ENCODE measurements at places on chromosomes 6 and 20.

- no peak for DNase-seq
These were observed 95.4 kb upstream of the CEP85L start for GRCh38 chr6:118746825-118747174.

DNA sequence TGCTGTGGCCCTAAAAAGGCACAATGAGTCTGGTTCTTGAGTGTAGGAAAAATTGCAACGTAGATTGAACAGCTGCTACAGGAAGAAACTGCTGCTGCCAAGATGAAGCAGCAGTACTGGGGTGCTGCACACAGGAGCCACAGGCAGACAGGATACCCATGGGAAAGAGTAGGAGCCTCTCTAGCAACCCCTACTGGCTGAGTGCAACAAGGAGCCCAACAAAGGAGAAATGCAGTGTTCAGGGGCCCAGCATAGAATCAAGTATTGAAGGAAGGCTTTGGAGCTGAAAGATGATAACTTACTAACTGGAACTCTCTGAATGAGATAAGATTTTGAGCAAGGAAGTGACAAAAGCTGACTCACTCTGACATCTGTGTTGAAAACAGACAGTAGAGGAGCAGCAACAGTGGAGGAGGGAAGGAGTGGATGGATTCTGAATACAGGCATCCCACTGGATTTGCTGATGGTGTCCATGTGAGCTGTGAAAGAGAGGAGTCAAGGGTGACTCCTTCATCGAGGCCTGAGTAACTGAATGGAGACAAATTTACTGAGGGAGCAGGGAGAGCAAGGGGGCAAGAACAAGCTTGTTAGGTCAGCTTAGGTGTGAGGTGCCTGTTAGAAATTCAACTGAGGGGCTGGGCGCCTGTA, 534.7 kb upstream of the JARID2 start:
- DNase-seq, result no peak

- no peak for DNase-seq
These were observed 27.6 kb downstream of the GRM1 start for GRCh38 chr6:146056506-146056905.

- DNase-seq, result no peak
These were observed 3.6 kb downstream of the FBXL4 start for GRCh38 chr6:98944168-98944567.

GRCh38 chr6:53628354-53629119, 37.0 kb downstream of the KLHL31 start:
- DNase-seq, result no peak

- DNase-seq, result no peak
These were observed 51.6 kb upstream of the TTPAL start for GRCh38 chr20:44424039-44424495.

DNA sequence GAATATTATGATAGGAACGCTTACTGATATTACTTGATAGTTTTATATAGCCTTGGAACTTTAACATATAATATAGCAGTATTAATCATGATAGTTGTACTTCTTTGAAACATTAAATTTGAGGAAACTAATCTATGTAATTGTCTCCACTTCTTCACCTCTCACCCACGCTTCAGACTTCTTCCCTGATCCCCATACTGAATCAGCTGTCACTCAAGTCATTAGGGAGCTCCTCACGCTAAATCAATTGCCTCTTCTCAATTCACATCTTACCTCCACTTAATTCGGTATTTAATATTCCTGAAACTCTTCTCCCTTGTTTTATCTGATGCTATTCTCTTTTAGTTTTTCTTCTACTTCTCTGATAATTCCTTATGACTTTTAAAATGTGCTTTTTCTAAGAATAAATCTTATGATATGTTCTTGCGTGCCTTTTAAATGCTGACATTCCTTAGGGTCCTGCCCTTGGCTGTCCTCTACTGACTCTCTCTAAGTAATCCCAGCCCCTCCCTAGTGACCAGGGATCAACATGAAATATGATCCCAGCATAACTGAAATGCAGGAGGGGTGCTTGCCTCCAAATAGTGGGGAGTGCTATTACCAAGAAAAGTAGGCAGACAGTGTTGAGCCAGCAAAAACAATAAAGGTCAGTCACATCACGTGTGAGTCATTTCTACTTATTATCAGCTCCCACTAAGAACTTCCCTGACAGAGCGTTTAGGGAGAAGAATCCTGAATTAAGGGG, 9.9 kb downstream of the ANKRD66 start:
- DNase-seq, result no peak

GRCh38 chr20:45109634-45110033, 5.3 kb downstream of the WFDC5 start:
- no peak for DNase-seq

DNA sequence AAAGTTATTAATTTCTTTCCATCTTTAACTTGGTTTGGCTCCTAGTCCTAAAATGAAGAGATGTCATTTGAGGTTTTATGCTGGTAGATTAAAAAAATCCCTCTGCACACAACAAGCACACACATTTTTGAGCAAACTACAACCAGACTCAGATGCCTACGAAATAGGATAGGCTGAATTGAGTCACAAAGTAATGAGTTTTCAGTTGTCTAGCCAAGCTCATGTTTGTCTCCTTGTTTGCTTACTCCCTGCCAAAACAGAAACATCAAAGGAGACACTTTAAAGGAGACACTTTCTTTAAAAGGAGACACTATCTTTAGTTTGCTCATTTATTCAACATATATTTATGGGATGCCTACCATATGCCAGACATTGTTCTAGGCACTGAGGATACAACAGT, 56.2 kb downstream of the TPBG start:
- DNase-seq, result no peak

DNA sequence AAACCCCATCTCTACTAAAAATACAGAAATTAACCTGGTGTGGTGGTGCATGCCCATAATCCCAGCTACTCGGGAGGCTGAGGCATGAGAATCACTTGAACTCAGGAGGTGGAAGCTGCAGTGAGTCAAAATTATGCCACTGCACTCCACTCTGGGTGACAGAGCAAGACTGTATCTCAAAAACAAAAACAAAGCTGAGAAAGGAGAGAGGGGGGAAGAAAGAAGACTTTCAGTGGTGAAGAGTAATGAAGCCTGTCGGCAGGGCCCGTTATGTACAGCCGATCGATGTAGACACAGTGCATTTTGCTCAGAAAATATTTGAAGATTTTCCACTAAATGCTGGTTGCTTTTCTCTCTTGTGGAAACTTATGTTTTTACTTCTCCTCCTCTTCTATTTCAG, 13.8 kb downstream of the VAPB start:
- no peak for DNase-seq

GRCh38 chr20:46111028-46111835, 6.9 kb upstream of the CD40 start:
- DNase-seq, result no peak

DNA sequence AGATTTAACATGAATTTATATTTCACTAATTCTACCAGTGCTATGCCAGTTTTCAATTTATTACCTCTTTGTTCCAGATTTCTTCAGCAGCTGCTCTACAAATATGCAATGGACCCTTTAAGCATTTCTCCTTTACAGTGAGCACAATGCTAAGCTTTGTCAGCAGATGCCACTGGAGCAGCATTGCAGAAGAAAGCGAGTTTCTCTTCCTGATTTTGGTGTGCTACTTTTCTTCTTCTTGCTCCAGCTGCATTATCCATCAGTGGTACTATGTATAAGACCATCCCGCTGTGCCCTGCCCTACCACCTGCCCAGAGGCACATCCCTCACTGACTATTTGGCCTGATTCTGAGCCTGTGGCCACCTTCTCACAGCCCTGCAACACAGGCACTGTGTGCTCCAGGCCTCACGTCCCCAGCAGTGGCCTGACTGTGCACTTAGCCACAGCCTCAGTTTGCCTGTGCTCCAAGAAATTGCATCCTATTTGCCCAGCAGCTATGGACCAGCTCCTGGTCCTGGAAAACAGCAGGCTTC, 84.1 kb downstream of the TNFAIP3 start:
- no peak for DNase-seq

DNA sequence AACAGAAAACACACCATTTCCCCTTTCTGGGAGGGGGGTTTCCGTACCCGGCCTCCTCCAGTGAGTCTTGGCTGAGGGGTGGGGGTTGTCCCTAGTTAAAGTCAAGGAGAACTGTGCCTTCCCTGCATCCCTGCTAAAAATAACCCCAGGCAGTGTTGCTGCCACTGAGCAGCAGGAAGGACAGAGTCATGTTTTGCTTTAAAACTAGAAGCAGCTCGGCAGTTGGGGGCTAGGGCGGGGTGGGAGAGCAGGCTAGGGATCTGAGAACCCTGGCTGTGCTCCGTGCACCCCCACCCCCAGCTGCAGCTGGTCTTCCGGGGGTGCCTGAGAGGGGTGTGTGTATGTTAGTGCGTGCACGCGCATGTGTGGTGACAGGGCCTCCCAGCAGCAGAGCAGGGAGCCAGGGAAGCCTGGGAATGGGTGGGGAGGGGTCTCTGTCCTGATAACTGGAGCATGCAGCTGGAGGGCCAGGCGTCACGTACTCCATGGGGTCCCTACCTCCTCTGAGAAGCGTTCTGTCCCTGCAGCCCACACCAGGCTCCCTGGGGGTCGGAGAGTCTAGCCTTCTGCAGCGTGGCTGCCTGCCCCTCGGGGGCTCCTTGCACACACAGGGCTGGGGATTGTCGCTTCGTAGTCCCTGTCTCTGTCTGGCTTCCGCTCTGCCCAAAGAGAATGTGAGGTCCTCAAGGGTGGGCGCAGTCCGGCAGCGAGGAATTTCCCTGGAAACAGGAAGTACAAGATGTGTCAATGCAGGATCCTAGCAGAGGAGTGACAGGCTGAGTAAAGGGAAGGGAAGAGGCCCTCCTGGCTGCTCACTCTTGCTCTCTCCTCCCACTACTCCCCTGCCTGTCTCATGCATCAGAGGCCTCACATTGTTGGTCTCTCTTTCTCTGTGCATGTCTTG, 16.8 kb upstream of the ARMC12 start:
- no peak for DNase-seq

GRCh38 chr20:21389368-21389767, 8.0 kb downstream of the NKX2-4 start:
- no peak for DNase-seq

DNA sequence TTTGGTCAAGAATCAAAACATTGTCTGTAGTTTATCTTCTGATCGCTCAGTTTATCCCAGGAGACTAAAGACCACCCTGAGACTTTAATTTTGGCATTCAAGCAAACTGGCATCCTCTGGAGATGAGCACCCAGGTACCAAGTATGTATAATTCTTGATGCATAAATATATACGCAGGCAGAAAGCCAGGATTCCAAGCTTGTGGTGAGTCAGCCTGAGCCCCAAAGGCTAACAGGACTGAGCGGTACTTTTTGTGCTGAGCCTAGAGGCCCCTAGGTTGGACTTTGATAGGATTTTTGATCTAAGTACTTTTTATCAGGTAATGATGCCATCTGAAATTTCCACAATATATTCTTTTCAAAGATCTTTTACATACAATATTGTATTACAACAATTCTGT, 301.3 kb downstream of the TFAP2B start:
- no peak for DNase-seq

- DNase-seq, result no peak
These were observed 21.6 kb downstream of the SASH1 start for GRCh38 chr6:148364056-148364824.

DNA sequence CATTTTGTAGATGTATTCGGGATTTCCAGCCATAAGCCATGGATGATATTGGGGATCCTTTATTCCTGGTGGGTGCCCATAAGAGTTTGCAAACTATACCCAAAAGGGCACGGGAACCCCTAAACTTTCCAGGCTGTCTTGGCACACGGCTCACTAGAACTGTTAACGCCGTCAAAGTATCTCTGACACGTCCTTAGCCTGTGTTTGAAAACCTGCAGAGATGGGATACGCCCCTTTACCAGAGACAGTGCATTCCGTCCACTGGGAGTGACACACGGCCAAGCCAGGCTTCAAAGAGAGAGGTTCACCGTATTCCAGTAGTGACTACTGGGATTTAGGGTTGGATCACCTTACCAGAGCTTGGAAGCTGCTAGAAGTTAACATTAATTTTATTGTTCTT, 95.0 kb downstream of the THBS2 start:
- DNase-seq, result no peak

DNA sequence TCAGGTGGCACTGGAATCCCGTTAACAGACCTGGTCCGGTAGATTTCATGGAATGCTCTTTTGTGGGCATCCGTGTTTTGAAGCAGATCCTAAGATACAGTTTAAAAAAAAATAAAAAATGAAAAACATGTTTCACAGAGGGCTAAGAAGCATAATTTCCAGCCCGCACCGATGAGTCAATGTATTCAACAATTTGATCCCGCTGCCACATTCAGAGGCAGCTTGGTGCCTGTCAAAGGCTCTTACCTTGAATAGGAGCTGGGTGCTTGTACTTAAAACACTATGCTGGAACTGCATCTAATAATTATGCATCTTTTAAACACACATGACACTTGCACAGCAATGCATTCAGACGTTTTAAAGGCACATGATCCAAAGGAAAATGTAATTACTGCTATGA, 164.8 kb downstream of the SYNE1 start:
- DNase-seq, result no peak

DNA sequence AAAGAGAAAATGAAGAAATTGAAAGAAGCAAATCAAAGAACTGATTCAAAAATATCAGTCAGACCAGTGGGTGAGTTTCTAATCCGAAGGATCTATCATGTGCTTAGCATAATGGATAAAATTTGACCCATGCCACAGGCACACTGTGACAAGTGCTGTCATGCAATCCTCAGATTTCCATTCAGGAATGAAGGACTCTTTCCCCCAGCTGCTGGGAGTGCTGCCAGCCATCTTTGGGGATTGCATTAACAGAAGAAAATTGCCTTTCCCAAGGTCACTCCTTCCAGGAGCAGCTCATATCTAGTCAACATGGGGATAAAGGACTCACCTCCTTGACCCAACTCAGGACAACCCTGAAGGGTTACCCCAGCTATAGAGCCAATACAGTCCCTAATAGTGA, 316.7 kb upstream of the TBX18 start:
- DNase-seq, result no peak

DNA sequence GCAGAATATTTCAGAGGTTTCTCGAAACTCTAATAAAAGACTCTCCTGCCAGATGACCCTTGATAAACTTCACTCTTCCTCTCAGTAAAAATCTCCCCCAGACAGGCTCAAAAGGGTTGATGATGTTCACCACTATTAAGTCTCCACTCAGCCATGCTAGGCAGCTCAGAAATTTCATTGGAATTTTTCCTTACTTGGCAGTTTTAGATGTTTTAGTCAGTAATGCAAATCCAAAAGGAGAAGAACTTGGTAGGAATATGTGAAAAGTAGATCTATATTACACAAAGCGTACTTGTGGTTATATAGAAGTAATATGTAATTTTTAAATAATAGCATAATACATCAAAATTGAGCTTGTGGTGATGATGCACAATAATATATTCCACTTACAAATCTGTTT, 333.0 kb downstream of the PHF3 start:
- no peak for DNase-seq

GRCh38 chr6:4402477-4402976, 267.2 kb upstream of the ECI2 start:
- DNase-seq, result no peak

Data from naive thymus-derived CD4-positive, alpha-beta T cell (primary cell).